ENCODE measurements at places on chromosomes 16 and 17. TPM values are rescaled to one million over a fixed set of nuclear protein-coding genes. Genes with fewer than 3 reads are reported as not detected.

Gene PHF23
- total RNA-seq: 47.1 TPM

Gene KLHL36
- 62.3 TPM for total RNA-seq

Gene TM4SF5
- not detected for total RNA-seq

Gene DLX3
- not detected for total RNA-seq

Gene PIRT
- total RNA-seq: not detected

Gene ZDHHC1
- 4.0 TPM for total RNA-seq

Gene CDH15
- 0.07 TPM for total RNA-seq

Gene MAPT
- 0.18 TPM for total RNA-seq

Gene FA2H
- total RNA-seq: not detected

Gene CNTNAP4
- not detected for total RNA-seq

Gene TEX19
- not detected for total RNA-seq

Gene TAOK2
- total RNA-seq: 97.0 TPM

Gene SLC5A11
- not detected for total RNA-seq

Gene IRF8
- total RNA-seq: not detected

Gene CALB2
- not detected for total RNA-seq

Gene PLA2G10
- total RNA-seq: not detected

Gene NPIPB9
- total RNA-seq: 0.99 TPM

Gene SCARF1
- 117 TPM for total RNA-seq

Gene GJD3
- total RNA-seq: 0.35 TPM

Gene VWA3A
- total RNA-seq: not detected

Gene HOXB3
- total RNA-seq: 7.5 TPM

Gene KIF19
- 2.0 TPM for total RNA-seq

Gene MT4
- not detected for total RNA-seq

Gene TLCD3B
- total RNA-seq: 0.13 TPM

Gene LGALS9B
- total RNA-seq: not detected

Gene FSCN2
- total RNA-seq: 0.66 TPM

Gene ZP2
- not detected for total RNA-seq

Gene LIMD2
- total RNA-seq: 24.9 TPM

Gene HOXB6
- total RNA-seq: 0.11 TPM

Gene GGT6
- total RNA-seq: not detected

Gene PRR29
- 0.20 TPM for total RNA-seq

Gene NAGS
- total RNA-seq: 2.2 TPM

Gene HES7
- 0.40 TPM for total RNA-seq

Gene RPRML
- total RNA-seq: 0.21 TPM

Gene P2RX1
- total RNA-seq: not detected
